ENCODE measurements at places on chromosomes 12 and 14.

DNA sequence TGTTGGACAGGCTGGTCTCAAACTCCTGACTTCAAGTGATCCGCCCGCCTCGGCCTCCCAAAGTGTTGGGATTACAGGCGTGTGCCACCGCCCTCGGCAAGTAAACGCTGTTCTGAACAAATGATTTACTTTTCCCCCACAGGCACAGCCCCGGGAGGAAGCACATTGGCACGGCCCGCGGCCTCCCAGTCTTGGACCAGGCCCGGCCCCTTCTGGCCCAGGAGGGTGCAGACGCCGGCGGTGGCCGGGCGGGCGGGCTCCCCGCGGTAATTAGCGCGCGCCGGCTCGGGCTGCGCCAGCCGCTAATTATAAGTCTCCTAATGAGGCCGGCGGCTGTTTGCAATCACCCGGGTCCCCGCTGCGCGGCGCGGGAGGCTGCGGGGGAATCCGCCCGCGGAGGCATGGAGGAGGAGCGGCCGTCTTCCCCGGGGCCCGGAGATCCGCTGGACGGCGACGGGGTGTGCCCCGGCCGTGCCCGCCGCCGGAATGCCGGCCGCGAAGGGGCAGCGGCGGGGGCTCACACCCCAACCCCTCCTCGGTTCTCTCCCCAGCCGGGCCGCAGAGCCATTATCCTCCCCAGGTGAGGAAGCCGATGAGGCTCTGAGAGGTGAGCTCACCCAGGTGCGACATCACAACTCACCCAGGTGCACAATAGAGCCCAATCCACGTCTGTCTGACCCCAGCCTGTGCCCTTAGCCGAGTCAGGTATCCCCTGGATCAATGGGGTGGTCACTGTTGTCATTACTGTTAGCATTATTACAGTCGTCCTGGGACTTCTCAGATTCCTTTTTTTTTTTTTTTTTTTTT is 3.3 kb upstream of the POP5 start:
- no peak for DNase-seq

DNA sequence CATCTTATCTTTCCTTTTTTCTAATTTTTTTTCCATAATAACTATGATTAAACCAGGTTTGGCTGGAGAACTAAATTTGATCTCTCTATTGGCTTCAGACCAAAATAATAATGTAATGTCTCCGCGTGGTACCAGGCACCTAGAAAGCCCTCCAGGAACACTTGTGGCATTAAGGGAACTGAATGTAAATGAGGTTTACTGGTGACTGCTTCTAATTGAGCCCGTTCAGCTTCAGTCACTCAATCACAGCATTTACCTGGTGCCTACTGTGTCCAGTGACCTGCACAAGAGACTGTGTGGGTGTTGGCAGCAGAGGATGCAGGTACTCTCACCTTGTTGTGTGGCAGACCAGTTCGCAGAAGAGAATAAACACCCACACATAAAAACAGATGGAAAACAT is 302.5 kb downstream of the DPF3 start:
- no peak for DNase-seq

DNA sequence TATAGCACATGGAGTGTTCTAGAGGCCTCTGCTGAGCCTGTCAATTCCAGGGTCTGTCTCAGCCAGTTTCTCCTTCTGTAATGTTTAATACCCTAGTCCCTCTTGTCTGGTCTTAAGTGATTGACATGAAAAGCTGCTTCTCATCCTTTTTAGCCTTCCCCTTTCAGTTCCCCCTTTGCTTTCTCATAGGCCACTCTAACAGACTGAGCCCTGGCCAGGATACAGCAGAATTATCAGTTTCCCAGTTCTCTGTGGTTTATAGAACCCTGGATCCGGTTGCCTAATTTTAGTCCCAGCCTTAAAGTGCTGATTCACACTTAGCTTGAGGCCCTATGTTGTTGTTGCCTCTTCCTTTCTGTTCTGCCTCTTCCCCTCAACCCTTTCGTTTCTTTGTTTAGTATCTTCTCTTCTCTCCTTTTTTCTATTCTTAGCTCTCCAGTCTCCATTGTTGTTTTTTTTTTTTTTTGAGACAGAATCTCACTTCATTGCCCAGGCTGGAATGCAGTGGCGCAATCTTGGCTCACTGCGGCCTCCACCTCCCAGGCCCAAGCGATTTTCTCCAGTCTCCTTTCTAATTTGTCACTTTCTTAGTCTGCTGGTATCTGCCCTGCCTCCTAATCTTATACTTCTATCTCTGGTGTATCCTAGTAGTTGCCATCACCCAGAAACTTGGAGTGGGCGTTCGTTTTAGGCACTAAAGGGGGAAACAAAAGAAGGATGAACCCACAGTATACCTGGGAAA is 2.9 kb upstream of the BIN2 start:
- no peak for DNase-seq

- DNase-seq = no peak
Measured at GRCh38 chr12:117837737-117838050, 131.1 kb downstream of the KSR2 start.

DNA sequence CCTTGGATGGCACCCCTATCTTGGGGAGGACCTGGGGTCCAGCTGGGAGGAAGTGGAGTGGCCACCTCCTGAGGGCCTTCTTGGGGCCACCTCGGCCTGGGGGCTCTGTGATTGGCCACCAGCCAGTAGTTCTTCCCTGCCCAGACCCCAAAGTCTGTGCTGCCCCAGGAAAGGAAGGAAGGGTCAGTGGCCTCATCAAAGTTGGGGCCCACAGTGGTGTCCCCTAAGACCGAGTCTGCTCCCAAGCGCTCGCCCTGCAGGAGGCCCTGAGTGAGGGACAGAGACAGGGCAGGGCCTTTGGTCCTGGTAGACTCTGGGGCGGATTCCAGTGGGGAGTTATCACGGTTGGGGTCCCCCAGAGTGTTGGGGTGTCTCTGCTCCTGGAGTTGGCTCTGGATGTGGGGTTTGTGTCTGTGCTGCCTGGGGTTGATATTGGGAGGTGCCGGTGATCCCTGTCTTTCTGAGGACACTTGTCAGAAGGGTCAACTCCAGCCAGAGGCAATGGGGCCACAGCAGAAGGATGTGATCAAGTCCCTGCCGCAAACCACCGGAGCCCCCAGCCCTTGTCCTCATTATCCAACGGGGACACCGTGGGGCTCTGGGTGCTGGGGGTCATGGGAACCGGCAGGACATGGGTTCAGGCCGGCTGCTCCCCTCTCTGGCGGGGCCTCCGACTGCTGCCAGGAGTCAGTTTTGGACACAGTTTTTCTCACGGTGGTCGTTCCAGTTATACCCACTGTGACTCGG is 364.3 kb downstream of the TMEM121 start:
- no peak for DNase-seq

All from HS-27A (cell line).